ENCODE measurements at places on chromosomes 7 and 10.

DNA sequence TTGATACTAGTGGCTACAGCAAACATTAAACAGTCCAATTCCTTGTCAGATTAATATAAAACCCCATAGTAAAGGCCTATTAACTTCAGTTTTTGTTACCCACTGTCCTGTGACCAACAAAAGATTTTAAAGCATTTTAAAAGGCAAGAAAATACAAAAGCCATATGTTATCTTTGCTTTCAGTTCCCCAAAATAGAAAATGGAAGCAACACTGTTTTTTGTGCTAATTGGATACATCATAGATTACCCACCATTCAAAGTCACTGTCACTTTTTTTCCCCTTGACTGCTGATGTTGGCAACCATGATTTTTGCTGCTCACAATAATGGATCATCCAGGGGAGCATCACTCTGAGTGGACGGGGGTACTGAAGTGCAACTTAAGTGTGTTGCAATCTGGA lies 52.4 kb upstream of the TMEM140 start:
- DNase-seq = no peak

DNA sequence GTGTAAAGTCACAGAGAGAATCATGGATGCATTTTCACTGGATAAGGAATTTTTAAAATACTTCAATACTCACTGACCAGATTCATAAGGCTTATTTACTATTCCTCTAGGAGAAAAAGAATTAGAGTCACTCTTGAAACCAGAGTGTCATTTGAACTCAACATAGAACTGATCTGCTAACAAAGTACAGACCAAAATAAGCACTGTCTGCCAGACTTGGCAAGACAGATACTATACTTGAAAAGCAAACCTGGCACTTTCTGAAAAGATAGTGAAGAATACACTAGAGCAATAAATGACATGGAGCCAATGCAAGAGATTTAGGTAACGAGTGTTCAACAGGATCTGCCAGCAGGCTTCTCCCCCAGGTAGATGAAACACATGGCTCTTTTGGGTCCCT lies 215.3 kb downstream of the CHCHD3 start:
- no peak for DNase-seq

- no peak for DNase-seq
These were observed 93.1 kb upstream of the CXCL12 start for GRCh38 chr10:44478040-44478439.

DNA sequence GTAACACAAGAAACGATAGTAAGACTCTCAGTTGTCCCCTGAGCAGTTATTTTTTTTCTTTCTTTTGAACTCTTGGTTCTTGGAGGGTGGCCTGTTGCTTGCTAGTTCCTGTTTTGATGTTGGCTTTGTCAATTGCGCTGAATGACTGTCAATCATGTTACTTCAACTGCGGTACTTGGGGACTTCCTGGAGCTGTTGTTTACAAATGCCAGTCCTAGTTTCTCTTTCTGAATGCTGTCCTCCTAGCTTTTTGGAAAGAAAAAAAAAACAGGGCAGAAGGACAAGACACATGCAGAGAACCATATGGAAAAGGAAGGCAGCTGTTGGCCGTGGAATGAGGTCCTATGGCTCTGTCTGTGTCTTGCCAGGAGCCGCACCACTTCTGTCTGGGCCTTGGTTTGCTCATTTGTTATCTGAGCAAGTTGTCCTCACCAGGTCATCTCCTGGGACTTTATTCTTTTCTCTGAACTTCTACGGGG lies 7.0 kb upstream of the PDCD4 start:
- DNase-seq = peak; percentile 50

DNA sequence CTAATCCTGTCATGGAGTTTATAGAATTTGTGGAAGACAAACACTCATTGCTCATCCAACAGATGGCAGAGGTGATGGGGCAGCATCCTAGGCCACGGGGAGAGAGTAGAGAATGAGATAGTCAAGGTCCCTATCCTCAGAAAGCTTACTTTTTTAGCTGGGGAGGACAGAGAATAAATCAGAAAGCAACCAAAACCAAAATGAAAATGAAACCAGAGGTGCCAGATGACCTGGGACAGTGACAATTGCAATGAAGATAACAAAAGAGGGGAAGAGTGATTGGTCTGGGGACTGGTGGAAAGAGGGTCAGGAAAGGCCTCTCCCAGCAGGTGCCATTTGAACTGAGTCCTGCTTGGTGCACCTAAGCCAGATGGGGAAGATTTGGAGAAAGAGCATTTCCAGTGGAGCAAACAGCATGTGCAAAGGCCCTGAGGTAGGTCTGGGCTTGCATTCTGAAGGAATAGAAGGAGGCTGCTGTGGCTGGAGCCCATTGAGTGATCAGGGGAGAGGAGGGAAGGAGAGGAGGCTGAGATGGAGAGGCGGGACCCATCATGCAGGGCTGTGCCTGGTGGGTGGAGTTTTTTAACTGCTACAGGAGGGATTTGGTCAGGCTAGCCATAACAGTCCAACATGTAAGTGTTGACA lies 164.1 kb downstream of the RPS24 start:
- DNase-seq = no peak

- no peak for DNase-seq
These were observed 22.2 kb downstream of the ARHGAP21 start for GRCh38 chr10:24701447-24701846.

GRCh38 chr7:10875080-10875479 lies 98.6 kb upstream of the PHF14 start:
- DNase-seq = no peak

GRCh38 chr10:132120734-132121510 lies 55.2 kb downstream of the JAKMIP3 start:
- DNase-seq = no peak

Data from effector CD4-positive, alpha-beta T cell (primary cell).